ENCODE measurements at places on chromosomes 16 and 17. TPM values are rescaled to one million over a fixed set of nuclear protein-coding genes. Genes with fewer than 3 reads are reported as not detected.

DNA sequence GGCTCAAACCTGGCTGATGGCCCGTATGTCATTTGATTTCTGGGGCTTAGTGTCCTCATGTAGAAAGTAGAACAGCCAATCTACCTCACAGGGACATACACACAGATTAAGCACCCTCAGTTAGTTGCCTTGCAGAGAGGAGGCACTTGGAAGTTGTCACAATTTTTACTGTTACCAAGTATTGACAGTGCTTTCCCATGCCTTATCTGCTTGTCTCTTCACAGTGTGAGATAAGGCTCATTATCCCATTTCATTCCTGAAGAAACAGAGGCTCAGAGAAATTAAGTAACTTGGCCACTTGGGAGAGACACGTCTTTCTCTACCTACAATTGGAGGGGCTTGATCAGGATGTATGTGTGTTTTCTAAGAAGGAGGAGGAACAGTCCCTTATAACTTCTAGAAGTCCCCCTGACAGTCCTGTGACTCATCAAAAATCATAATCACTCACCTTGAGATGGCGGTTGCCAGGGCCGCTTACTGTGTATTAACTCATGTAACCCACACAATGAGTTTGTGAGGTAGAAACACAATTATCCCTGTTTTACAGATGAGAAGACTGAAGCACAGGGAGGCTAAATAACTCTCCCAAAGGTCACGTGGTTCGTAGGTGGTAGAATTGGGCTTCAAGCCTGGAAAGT, 56.9 kb upstream of the LHX1 start:
- no peak for ATAC-seq

The P2RX1 gene
- 0.68 TPM for total RNA-seq

The TOX3 gene
- 0.60 TPM for total RNA-seq

The SLC6A2 gene
- not detected for total RNA-seq

Measured in esophagus mucosa (tissue), 1 donor.